Urinary bladder (tissue), 4 donors: ENCODE measurements at places on chromosomes 7 and 10. TPM values are rescaled to one million over a fixed set of nuclear protein-coding genes. Genes with fewer than 3 reads are reported as not detected.

Gene ARHGAP12
- 92.4 TPM for total RNA-seq

Gene COL1A2
- 11,897 TPM for total RNA-seq

Gene LMBR1
- total RNA-seq = 120 TPM

Gene OR2A1
- total RNA-seq = 0.05 TPM

Gene COL28A1
- total RNA-seq = 9.7 TPM

Gene FAM170B
- total RNA-seq = not detected

Gene DPP6
- 2.4 TPM for total RNA-seq

Gene FAM13C
- total RNA-seq = 34.5 TPM

Gene HOXA9
- 19.8 TPM for total RNA-seq

Gene NRAP
- total RNA-seq = 1.5 TPM

Gene NACAD
- total RNA-seq = 1.9 TPM

Gene NEBL
- total RNA-seq = 28.4 TPM

Gene TEX47
- total RNA-seq = not detected

Gene FAM24B
- total RNA-seq = 2.4 TPM

Gene GAD2
- 0.11 TPM for total RNA-seq

Gene FKBP9
- 232 TPM for total RNA-seq

Gene NFE2L3
- 2.4 TPM for total RNA-seq

Gene CTAGE6
- total RNA-seq = 3.4 TPM

Gene KCNH2
- total RNA-seq = 9.9 TPM

Gene MLXIPL
- total RNA-seq = 0.37 TPM
